Activated CD4-positive, alpha-beta T cell treated with anti-CD3 and anti-CD28 coated beads for 24 hours (primary cell): ENCODE measurements at places on chromosomes 5 and 9.

DNA sequence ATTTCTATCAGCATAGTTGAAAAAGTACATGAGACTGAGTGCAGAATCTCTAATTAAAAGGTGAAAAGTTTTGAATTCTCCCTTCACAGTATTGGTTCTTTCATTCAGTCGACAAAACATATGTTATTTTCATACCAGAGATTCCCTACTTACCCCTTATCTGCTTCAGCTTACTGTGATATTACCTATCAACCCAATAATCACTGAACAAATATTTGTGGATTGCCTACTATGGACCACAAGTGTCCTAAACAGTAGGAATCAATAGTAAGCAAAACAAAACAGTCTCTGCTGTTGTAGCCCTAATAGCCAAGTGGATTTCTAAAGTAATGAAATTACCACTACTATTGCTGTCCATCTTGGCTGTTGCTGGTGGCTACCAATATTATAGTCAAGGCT, 11.5 kb downstream of the CCDC152 start:
- DNase-seq: no peak

DNA sequence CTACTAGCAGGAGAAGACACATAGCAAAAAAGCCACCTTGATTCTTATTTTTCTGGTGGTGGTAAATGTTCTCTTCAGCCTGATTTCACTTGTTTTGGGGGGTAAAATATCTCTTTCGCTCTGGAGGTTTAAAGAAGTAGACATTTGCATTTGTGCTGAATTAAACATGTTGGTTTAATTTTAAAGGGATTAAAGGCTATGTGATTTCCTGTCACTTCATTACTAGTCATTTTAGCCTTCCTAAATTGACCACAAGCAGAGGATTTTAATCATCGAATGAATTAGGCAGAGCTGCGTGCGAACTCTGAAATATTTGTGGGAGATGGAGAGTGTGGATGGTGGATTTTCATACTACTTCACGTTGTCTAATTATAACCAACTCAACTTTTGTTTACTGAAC, 4.8 kb downstream of the RASGRF2 start:
- DNase-seq: no peak

DNA sequence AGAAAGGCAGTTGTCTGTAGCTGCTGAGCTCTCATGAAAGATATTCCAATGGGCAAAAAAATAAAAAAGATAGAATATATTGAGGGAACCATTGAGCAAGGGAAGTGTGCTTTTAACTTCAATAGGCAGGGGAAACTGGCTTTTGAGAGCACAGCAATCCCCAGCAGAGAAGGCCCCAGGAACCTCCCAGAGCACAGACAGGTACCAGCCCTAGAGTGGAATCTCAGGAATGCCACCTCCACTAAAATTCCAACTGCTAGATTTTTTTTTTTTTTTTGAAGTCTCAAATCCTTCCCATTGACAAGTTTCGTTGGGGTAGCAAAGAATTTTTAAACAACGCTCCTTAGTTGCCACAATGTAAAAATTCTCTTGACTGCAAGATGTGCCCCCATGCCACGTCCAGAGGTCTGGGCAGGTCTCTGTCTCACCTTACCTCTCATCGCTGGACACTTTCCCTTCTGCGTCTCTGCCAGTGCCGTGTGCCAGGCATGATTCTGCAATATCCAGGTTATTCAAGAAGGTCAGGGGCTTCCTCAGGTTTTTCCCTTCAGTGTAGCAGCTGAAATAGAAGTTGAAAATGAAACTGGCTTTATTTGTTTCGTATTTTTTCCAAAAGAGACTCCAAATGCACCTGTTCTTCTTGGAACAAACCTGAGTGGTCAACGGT, 64.2 kb upstream of the IRX1 start:
- no peak for DNase-seq

DNA sequence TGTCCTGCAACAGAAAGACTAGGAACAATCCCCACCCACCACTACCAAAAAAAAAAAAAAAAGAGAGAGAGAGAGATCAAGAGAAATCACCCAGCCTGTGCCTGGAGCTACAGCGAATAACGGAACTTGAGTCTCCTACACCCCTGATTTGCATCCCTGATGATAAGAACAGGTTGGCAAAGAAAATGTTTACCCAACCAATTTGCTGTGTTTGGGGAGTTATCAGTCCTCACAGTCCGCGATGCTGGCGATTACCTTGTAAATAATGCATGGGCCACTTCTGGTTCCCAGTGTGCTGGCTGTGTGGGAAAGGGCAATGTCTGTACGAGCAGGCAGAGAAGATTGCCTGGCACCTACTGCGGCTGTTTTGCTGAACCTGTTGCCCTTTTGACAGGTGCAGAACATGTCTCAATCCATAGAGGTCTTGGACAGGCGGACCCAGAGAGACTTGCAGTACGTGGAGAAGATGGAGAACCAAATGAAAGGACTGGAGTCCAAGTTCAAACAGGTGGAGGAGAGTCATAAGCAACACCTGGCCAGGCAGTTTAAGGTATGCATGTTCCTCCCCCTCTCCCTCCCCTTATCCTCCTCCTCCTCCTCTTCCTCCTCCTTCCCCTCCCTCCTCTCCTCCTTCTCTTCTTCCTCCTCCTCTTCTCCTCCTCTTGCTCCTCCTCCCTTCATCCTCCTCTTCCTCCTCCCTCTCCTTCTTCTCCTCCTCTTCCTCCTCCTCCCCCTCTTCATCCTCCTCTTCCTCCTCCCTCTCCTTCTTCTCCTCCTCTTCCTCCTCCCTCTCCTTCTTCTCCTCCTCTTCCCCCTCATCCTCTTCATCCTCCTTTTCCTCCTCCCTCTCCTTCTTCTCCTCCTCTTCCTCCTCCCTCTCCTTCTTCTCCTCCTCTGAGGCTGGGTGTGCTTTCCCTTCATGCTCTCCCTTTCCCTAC, 8.3 kb downstream of the OLFM1 start:
- no peak for DNase-seq

DNA sequence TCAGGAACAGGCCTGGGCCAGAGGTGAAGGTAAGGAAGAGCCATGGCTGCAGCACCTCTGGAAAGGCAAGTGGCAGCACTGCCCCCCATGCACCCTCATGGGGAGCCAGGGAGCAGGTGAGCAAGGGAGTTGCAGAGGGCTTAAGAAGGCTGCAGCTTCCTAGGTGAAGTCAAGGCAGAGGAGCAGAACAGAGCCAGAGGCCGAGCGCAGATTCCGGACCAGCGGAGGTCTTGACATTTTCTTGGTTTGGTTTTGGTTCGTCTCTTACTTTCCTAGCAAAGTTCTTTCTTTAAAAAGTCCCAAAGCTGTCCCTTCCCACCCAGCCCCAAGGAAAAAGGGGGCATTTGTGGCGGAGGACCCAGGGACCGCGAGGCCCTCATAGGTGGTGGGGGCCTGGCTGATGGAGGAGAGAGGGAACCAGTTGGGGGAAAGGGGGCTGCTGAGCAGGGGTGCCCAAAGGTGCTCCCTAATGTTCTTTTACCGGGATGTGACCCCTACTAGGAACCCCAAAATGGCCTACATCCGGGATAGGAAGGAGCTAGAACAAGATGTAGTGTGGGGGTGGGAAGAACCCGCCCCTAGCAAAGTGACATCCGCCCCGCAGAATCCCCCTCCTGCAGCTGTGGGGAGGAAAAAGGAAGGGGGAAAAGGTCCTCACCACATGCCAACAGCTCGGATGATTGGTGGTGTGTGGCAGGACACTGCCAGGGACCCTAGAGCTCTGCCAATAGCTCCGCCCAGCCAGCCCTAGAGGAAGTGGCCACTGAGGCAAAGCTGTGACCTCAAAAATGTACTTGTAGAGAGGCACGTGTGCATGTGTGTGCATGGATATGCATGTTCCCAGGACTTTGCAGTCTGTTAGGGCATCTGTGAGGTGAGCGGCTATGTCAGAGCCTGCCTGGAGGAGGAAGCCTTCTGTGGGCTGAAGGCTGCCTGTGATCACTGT, 914 bp upstream of the CD72 start:
- no peak for DNase-seq

GRCh38 chr9:125238127-125238914, 2.8 kb downstream of the HSPA5 start:
- DNase-seq: no peak

GRCh38 chr5:53017383-53017782, 28.2 kb downstream of the ITGA2 start:
- no peak for DNase-seq

DNA sequence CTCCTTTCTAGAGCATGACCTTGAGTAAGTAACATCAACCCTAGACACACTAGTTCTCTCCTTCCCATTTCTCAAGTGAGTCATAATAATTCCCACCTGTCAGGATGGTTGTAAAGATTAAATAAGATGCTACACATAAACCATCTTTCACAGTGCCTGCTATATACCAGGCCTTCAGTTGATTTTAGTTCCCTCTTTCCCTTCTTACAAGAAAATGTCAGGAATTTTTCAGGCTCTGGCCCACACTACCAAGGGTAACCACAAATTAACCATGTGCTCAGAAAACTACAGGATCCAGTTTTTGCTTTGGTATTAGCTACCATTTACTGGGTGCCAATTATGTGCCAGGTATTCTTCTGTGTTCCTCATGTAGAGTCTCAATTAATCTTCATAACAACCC, 42.7 kb upstream of the RARS1 start:
- no peak for DNase-seq

- DNase-seq: no peak
Measured at GRCh38 chr9:129285382-129285781, 107.3 kb upstream of the IER5L start.

- DNase-seq: no peak
Measured at GRCh38 chr9:98432960-98433359, 177.5 kb upstream of the TBC1D2 start.

- no peak for DNase-seq
Measured at GRCh38 chr5:179762079-179762780, 29.6 kb downstream of the MAML1 start.

GRCh38 chr5:180832638-180833068, 28.4 kb downstream of the ZFP62 start:
- DNase-seq: no peak

- DNase-seq: no peak
Measured at GRCh38 chr5:134383980-134384697, 12.8 kb downstream of the UBE2B start.

- no peak for DNase-seq
Measured at GRCh38 chr5:54412913-54413312, 42.6 kb upstream of the HSPB3 start.

GRCh38 chr9:136045595-136046553, 49.2 kb downstream of the NACC2 start:
- DNase-seq: no peak

DNA sequence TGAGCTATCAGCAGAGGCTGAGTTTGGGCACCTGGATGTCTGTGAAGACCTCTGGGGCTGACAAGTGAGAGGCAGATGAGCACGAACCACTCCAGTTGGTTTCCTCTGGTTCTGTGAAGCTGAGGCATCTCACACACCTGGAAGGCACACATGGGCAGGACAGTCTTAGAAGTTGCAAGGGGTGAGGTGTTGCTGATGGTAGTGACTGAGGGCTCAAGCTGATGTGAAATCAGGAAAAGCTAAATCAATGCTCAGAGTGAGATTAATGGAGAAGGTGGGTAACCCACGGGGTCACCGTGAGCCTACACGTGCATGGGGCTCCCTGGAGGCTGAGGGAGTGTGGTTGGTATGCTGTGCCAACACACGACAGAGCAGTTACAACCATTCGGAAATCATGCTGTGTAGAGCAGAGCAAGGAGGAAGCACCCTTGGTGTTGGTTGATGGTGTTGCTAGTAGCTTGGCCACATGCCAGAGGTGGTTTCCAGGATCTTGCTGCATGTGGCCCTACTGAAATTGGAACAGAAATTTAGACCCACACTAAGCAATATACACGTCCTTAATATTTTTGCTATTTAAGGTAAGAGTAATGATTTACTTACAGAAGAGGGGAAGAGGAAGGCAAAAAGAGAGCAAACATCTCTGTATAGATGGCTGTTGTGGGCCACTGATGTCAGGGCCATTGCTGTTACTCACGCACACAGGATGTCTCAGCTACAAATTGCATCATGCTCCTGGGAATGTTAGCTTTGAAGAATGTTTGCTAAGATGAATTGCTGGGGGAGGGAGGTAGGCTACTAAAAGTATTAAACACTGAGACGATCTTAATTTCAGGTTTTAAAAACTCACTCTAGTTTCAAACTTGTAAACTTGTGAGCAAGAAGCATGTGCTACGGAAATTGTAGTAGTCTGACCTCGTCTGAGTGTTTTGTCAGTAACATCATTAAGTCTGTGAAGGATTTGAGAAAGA, 170.5 kb downstream of the ARHGEF28 start:
- DNase-seq: no peak

GRCh38 chr5:19880458-19880857, 107.5 kb downstream of the CDH18 start:
- no peak for DNase-seq

GRCh38 chr9:74391816-74392215, 105.3 kb upstream of the RORB start:
- no peak for DNase-seq

DNA sequence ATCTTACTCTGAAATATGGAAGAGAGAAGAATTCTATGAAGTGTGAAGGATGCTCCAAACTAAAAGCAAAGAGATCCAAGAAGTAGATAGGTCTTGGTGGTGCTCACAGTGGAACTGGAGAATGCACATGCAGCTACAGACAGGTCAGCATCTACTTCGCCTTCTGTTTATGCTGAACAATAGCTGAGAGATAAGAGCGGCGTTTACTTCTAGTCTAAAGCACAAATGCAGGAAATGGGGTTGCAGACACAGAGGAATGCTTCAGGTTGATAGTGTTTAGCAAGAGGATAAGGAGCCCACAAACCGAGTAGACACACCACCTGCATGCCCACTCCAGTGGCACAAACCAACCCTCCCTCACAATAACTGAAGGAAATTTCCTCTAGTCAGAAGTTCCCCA, 180.0 kb upstream of the RGMB start:
- no peak for DNase-seq

DNA sequence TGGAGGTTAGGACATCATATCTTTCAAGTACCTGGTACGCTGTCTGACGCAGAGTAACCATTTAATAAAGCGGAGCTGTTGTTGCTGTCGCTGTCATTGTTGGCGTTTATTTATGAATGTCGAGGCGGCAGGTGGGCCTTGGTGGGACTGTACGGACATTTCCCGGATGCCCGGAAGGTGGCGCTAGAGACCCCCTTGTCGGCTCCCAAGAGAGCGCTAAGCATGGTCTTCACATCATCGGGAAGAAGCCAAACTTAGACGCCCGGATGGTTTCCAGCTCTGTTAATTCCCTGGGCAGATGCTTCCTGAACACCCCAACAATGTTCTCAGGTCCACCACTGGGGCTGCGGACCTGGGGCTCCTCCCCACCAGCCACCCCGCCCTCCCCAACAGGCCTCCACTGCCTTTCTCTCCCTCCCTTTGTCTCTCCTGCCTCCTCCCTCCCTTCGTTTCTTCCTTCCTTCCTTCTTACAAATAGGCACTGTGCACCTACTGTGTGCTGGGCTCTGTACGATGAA, 54.1 kb downstream of the DUSP1 start:
- peak; percentile 75 for DNase-seq

GRCh38 chr5:2833556-2833955, 82.1 kb upstream of the IRX2 start:
- DNase-seq: no peak

DNA sequence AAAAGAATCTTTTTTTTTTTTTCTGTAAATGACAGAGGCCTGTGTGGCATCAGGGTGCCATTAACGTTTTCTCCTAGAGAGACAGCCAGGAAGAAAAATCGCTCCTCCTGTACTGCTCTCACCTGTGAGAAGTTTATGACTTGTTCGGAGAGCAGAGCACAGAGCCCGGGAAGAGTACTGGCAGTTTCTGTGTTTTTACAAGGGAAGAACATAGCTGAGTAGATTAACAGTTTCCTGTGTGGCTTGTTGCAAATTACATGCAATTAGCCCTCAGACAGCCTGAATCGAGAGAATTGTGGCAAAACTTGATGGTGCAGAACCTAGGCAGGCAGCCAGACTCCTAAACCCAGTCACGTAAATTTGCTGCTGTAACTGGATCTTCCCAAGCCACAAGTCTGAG, 32.1 kb downstream of the PRKACG start:
- DNase-seq: no peak

- no peak for DNase-seq
Measured at GRCh38 chr9:14238518-14238917, 75.4 kb downstream of the NFIB start.
